ENCODE measurements at places on chromosomes 5 and 9.
A peak's percentile ranks its signal among the peaks of the same experiment; 100 is the strongest.

GRCh38 chr5:133066045-133066444, 14.2 kb downstream of the HSPA4 start:
- no peak for DNase-seq

- no peak for DNase-seq
Measured at GRCh38 chr5:107919361-107919760, 248.6 kb upstream of the EFNA5 start.

- DNase-seq = peak; percentile 58
Measured at GRCh38 chr9:137453643-137454081, 5.5 kb downstream of the NSMF start.

GRCh38 chr9:126055381-126055985, 271.1 kb upstream of the MVB12B start:
- peak; percentile 17 for DNase-seq

DNA sequence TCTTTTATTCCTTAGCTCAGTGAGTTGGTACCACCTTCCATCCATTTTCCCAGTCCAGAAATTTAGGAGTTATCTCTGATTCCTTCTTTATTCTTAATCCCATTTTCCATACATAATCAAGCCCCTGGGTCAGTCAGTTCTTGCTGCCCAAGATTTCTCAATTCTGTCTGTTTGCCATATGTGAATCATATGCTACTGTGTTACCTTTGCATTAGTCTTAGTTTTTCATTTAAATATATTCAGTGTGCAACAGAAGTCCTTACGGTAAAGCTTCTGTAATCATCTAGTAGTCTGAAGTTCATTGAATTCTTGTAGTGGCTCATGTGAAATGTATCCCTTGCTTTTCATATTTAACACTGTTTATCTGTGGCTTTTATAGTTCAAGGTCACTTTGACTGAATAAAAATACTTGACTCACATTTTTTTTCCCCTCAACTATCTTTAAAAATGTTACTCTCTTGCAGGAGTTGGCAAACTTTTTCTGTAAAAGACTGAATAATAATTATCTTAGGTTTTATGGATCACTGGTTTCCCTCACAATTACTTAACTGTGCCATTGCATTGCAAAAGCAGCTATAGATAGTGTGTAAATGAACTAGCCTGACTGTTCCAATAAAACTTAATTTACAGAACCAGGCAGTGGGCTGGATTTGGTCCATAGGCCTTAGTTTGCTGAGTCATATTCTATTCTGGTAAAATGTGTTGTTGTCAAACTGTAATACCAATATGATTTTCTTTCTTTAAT, 6.9 kb downstream of the KIAA1958 start:
- DNase-seq = no peak

DNA sequence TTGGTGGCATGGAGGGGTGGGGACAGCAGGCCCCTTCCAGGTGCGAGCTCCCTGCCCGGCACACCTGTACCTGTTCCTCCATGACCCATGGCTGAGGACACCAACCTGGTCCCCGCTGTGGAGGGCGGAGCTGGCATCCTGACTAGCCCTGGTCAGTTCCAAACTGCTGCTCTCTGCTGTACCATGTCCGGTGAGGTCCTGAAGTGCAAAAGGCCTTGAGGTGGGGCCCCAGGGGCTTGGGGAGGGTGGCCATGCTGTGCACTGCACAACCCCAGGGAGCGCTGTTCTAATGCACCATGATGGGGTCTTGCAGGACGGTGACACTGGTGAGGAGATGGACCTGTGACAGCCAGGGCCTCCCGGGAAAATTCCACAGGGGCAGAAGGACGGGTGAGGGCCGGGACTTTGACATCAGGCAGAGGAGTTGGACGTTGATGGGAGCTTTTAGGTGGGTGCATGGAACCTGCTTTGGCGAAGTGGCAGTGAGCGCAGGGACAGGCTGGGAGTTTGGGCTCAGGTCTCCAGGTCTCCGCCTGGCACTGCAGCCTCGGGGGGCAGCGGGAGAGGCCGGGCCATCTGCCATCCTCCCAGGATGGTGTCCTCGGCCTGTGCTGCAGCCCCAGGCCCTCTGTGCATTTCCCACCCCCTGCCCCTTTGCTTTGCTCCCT, 38.9 kb downstream of the COL5A1 start:
- no peak for DNase-seq

- no peak for DNase-seq
Measured at GRCh38 chr5:155270725-155271124, 257.2 kb downstream of the KIF4B start.
